ENCODE measurements at places on chromosomes 12 and 14.

DNA sequence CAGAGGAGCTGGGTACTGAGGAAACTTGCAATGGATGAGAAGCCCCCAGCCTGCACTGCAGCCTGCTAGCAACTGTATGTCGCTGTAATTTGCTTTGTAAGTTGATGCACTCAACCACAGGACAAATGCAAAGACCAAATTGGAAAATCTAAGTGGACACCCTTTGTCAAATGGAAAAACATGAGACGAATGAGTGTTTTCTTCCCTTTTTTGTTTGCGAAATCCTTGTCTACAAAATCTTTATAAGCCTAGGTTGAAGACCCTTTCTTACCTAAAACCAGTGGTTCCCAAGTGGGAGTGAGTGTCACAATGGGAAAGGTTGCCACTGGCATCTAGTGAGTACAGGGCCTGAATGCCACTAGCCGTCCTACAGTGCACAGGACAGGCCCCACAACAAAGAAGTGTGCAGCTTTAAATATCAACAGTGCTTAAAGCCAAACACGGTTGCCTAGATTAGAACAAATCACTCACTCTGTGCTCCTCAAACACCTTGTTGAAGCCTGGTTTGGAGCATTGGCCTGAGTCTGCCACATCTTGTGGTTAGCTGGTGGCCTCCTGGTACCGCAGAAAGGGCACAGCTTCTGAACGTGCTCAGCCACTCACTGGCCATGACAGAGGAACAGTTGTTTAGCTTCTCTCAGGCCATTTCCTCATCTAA is 7.6 kb upstream of the VASH1 start:
- no peak for DNase-seq

- peak; percentile 71 for DNase-seq
These were observed 146.3 kb downstream of the CAND1 start for GRCh38 chr12:67415473-67415872.

GRCh38 chr12:116346741-116347140 is 69.2 kb upstream of the MED13L start:
- DNase-seq = no peak

DNA sequence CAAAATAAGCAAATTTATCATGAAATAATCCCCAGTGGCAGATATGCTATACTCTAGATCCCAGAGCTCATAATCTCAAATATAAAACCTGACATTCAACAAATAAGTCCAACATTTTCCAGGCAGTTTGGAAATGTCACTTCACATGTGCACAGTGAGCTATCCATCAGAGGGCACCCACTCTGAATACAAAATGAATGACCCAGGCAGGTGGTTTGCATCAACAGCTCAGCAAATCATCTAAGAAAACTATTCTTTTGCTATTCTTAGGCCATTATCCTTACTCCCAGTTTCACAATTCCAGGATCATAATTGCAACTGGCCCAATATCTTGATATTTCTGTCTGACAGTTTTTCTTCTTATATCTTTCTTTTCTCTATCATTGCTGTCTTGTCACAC is 38.5 kb downstream of the TRIM9 start:
- DNase-seq = no peak

- no peak for DNase-seq
These were observed 195.1 kb downstream of the CHST11 start for GRCh38 chr12:104651811-104652210.

DNA sequence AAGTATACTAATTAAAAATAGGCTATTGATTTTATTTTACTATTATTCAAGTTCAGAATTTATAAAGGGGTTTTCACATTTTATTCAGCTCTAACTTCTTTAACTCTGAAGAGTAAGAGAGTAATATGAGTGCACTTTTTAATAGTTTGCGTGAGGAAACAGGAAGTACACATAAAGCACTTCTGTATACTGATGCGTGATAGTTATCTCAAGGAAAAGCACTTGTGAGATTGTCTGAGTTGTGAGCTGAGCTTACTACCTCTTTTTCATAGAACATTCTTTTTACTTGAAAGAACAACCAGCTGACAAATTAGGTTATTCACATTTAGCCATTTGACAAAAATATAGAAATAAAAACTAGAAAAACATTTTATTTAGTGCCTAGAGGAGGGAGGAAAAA is 1.9 kb downstream of the RAD51AP1 start:
- DNase-seq = no peak

- DNase-seq = no peak
These were observed 10.6 kb downstream of the HECTD1 start for GRCh38 chr14:31196839-31197492.
